Frontal cortex (tissue), 4 donors: ENCODE measurements at places on chromosomes 12 and 14. TPM values are rescaled to one million over a fixed set of nuclear protein-coding genes. Genes with fewer than 3 reads are reported as not detected.

Gene ADGRD1
- total RNA-seq, result 4.5 TPM

Gene SRRM4
- 5.7 TPM for total RNA-seq

Gene HOXC12
- not detected for total RNA-seq

Gene LHX5
- 0.41 TPM for total RNA-seq

Gene WNT5B
- 22.0 TPM for total RNA-seq

Gene LRP1-AS
- total RNA-seq, result not detected

Gene TOMM20L
- not detected for total RNA-seq

Gene DDN
- 14.7 TPM for total RNA-seq

Gene CISTR
- total RNA-seq, result not detected

Gene OASL
- total RNA-seq, result not detected

Gene CS
- total RNA-seq, result 83.6 TPM

Gene FIGNL2
- total RNA-seq, result 0.82 TPM

Gene KRT76
- total RNA-seq, result not detected

Gene KRT72
- not detected for total RNA-seq

Gene ARHGDIB
- total RNA-seq, result 11.8 TPM
